T-cell (primary cell): ENCODE measurements at places on chromosomes 12 and 14.

- no peak for DNase-seq
These were observed 323.1 kb upstream of the KITLG start for GRCh38 chr12:88903333-88903732.

- DNase-seq, result no peak
These were observed 72.5 kb upstream of the SRRM4 start for GRCh38 chr12:118908811-118909210.

DNA sequence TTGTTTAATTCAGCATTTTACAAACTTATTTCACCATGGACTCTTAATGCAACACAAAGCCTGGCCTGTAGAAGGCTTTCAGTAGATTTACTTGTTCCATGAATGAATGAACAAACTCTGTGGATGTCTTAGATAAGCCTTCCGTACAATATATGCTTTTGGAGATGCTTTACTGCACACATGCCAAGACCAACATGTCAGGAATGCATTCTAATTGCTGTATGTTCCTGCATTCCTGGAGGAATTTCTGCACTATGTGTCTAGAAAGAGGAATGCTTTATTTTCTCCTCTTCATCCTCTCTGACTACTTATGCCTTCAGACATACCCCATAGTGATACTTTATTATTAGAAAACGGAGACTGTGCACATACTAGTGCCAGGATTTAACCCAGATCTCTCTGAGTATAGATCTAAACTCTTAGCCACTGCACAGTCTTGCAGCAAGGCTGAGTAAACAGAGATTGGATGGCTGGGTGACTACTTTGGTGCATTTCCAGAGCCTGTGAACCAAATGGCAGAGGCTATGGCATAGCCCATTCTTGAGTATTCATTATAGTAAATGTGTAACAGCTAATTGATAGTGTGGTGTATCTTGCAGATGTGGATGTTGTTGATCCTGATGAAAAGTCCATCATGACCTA, 108.2 kb downstream of the SYNE2 start:
- no peak for DNase-seq

DNA sequence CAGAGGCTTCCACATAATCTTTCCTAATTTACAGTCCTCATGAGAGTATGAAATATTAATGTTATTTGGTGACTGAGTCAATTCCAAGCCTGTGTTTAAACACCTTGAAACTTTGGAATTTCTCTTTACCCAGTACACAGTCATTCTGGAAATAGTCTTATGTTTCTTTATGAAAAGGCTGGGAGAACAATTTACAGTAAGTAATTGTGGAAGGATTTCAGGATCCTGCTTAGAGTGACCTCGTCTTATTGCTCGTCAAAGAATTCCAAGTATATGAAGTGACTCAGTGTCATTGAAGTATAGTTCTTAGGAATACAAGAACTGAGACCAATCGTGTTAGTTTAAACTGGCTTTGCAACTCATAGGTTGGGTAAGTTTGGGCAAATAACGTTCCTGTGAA, 634.2 kb downstream of the SLC16A7 start:
- DNase-seq, result no peak

- no peak for DNase-seq
These were observed 69.3 kb upstream of the SCN8A start for GRCh38 chr12:51521554-51522276.

GRCh38 chr12:95231190-95231589, 13.6 kb downstream of the VEZT start:
- no peak for DNase-seq

DNA sequence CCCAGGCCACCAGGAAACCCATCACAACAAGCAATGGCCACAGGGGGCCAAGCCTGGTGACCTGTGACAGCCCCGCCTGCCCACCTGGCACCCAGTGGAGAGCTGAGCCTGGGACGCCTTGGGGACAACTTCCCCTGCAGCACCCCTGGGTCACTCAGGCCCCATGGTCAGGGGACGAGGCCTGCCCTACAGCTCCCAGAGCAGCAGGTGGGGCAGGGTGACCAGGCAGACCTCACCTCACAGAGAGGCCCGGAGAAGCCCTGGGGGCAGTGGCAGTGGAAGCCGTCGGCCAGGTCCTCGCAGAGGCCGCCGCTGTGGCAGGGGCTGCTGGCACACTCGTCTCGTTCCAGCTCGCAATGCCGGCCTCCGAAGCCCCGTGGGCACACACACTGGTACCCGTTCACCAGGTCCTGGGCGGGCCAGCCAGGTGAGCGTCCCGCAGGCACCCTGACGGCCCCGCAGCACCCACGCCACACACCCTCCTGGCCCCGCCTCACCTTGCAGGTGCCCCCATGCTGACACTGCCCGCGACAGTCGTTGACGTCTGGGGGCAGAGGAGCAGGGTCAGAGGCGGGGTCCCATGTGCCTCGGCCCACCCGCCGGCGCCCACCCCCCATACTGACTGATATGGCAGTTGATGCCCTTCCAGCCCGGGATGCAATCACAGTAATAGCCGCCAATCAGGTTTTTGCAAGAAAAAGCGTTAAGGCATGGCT, 18.1 kb downstream of the JAG2 start:
- no peak for DNase-seq

DNA sequence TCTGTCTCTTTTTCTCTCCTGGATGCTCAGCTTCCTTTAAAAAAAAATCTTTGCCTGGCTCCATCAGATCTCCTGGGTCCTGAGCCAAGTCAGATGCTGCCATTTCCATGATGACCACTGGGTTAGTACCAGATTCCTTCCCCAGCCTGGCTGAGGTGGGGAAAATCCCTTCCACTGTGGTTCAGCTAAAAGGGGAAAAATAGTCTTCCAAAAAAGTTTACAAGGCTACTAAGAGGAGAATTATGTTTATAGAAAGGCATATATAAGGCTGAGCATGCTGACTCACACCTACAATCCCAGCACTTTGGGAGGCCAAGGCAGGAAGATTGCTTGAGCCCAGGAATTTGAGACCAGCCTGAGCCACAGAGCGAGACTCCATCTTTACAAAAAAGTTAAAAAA, 28.4 kb upstream of the GAS2L3 start:
- no peak for DNase-seq

GRCh38 chr14:54446161-54446693, 5.1 kb upstream of the CNIH1 start:
- no peak for DNase-seq

GRCh38 chr12:51779876-51780275, 68.6 kb downstream of the FIGNL2 start:
- DNase-seq, result no peak

DNA sequence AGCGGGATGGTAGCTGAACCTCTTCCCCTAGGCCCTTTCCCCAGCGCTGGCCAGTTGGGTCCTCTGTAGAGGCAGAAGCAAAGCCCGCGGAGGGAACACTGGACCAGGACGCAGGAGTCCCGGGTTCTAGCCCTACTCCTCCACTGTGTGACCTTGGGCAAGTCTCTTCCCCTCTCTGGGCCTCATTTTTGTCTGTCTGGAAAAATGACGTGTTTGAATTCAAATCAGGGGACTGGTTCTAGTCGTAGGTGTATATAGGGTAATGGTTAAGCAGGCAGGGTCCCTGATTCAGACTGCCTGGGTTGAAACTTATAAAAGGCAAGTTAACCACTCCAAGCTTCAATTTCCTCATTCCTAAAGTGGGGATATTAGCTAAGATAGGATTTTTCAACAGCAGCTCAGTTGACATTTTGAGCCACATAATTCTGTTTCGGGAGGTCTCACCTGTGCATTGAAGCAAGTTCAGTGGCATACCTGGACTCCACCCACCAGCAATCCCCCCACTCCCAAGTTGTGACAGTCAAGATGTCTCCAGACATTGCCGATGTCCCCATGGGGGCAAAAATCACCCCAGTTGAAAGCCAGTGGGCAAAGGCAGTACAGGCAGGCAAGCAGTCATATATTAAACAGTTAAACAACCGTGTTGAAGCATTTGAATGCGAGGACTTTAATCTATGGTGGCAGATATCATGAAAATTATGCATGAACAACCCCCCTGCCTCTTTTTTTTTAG, 899 bp downstream of the TPCN1 start:
- no peak for DNase-seq

GRCh38 chr14:61516118-61516743, 179.1 kb upstream of the HIF1A start:
- no peak for DNase-seq

DNA sequence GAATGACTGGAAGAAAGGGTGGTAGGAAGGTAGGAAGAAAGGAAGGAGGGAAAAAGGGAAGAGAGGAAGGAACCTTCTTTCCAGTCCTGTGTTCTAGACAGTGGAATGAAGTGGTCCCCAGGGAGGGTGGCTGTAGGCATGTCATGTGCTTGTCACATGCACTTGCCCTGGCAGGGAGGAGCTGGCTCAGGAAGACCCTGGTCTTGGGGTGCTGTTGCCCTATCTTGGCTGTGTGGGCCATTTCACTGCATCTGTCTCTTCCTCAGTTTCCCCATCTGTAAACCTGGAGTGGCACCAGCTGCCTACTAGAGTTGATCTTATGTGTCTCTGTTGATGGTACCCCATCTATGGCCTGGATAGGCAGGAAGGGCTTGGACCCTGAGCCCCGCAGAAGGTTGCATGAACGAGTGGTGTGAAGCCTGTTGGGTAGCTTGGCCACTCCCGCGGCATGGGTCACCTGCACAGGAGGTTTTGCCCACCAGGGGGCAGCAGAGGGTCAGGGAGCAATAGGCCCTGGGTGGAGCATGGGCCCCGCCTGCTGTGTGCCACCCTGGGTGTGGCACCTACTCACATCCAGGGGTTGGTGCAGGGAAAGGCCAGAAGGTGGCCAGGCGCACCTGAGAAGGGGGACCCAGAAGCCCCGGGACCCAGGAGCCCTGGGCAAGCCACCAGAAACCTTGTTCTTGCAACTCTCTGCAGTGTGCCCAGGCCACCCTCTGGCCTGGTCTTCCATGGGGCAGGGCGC, 25.1 kb downstream of the MEG3 start:
- DNase-seq, result peak; percentile 68

GRCh38 chr14:51382506-51382905, 142.5 kb downstream of the TMX1 start:
- DNase-seq, result no peak
